PC-3 (cell line): ENCODE measurements at places on chromosomes 7 and 10. TPM values are rescaled to one million over a fixed set of nuclear protein-coding genes. Genes with fewer than 3 reads are reported as not detected.

Gene OR2A5
- total RNA-seq, result not detected in 2 replicates

DNA sequence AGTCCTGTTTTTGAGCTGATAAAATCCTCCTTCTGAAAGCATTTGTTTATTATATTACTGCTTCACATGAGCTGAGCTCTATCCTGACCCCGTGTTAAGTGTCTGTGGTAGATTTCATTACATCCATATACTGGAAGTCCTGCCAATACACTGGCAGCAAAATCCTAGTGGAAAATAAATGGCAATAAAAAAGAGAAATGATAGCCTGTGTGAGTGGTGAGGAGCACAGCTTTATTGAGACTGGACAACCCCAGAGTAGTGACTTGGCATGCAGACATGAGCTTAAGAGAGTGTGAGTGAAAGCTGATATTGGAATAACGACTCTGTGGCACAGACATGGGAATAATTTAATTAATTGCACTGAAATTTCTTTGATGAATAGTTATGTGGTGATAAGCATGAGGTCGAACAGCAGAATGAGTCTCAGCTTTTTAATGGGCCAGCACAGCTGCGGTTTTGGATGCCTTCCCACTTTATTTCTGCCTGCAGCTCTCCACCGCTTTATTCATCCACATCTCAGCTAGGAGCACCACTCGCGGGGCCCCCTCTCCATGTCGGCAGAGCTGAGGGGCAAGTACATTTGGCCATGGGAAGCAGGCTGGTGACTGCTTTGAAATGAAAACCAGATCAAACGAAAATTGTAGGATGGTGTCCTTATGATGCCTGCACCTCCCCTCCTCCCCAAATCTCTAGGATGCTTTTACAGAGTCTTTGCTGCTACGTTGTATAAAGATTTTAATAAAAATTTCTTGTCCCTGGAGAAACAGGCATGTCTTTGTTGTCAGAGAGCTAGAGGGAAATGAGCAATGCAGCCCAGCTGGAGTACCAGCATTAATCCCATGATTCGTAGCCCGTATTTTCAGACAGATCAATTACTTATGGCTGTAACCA is 494.3 kb downstream of the AUTS2 start:
- DNase-seq, result no peak

- DNase-seq, result peak; percentile 23
These were observed 403 bp downstream of the CDK6 start for GRCh38 chr7:92835851-92836488.

DNA sequence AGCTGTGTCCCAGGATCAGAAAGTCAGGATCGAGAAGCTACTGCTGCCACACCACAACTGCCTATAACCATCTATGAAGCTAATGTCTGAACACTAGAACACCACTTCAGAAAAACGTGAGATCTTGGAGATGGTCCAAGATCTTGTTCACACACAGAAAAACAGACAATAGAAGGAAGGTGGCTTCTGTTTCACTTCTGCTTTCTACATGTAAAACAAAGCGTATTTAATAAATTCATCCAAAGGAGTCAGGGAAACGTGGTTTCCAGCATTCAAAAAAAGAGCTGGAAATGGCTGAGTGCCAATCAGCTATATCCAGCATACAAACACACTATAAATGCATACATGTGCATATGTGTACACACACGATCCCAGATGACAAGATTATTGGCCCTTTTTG is 70.2 kb upstream of the CCDC71L start:
- DNase-seq, result no peak
